ENCODE measurements at places on chromosomes 5 and 9.

DNA sequence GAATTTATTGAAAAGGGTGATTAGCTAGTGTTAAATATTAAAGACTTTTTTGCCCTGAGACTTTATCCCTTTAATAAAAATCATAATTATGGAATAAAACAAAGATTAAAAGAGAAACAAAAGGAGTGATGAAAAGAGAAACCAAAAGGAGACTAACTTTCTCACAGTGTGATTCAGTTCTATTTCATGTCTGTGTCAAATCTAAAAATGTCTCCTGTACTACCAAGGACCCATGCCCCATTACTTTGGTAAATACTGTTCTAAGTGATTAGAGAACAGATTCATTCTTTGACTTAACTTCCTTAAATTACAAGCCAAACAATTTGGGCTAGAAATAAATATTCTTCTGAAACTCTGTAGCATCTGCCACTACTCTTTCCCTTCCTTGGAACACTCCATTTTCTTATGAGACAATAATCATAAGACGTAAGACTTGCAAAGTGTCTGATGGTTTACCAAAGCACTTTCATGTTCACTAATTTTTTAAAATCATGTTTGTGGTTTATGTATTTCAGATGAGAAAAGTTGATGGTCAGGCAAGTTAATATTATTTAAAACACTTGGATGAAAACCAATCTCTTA lies 319.0 kb downstream of the EBF1 start:
- DNase-seq, result no peak

- DNase-seq, result no peak
Observed at GRCh38 chr5:160547061-160547460, 125.4 kb downstream of the PTTG1 start.

GRCh38 chr9:134570711-134571325 lies 70.8 kb upstream of the COL5A1 start:
- DNase-seq, result no peak

- no peak for DNase-seq
Observed at GRCh38 chr9:136857581-136858412, 5.7 kb downstream of the MAMDC4 start.

DNA sequence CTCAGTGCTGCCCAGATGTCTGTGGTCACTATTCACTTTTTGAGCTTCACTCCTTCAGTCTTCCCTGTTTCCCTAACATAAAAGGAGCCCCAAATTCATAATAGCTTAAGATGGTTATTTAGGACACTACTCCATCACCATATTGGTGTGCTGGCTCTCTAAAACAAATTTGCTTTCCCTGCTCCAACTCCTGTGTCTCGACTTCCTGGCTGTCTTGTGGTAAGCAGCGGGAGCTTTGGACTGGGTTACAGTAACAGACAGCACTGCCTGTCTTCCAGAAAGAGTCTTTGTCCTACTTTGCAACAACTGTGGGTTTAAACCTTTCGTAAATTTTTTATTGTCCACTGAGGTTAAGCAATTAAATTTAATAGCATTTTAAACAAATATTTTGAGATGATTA lies 389.4 kb downstream of the CDH9 start:
- DNase-seq, result no peak

DNA sequence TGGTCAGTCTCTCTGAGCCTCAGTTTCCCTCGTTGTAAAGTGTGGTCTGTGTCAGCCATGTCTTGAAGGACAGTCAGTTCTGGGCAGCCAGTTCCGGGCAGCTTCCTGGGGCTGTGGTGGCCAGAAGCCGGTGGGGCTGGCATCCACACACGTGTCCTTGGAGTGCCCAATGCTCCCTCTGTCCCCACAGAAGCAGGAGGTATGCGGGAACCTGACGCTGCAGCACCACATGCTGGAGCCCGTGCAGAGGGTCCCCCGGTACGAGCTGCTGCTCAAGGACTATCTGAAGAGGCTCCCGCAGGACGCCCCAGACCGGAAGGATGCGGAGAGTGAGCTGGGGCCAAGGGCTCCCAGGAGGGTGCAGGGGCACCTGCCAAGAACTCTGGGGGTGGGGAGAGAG lies 48.4 kb upstream of the SUSD3 start:
- no peak for DNase-seq

DNA sequence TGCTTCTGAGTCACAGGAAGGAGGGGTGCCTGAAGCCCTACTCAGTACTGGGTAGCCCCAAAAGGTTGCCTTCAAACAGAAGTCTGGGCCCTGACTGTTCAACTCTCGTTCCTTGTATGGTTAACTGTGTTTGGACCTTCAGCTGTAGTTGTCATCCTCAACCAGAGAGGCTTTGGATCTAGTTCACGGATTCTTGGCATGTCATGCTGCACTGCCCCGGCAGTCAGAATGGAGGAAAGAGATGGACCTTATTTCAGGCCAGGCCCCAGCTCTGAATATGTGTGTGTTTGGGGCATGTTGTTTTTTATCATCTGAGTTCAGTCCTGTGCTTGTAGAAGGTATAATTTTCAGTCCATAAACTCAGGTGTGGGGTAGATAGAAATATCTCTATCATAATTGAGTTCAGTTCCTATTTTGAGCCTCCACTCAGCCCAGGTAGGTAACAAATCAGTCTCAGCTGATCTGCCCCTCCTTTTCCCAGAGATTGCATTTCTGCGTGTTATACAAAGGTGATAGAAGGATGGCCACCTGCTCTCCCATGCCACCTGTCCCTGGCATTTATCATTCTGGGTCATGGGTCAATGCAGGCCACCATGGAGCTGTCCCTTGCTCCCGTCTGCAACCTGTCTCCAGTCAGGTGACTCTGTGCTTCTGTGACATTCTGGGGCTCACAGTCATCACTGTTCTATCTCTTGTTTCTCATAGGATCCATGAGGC lies 127.5 kb upstream of the CPEB4 start:
- no peak for DNase-seq
